ENCODE measurements at places on chromosomes 2 and 18.

DNA sequence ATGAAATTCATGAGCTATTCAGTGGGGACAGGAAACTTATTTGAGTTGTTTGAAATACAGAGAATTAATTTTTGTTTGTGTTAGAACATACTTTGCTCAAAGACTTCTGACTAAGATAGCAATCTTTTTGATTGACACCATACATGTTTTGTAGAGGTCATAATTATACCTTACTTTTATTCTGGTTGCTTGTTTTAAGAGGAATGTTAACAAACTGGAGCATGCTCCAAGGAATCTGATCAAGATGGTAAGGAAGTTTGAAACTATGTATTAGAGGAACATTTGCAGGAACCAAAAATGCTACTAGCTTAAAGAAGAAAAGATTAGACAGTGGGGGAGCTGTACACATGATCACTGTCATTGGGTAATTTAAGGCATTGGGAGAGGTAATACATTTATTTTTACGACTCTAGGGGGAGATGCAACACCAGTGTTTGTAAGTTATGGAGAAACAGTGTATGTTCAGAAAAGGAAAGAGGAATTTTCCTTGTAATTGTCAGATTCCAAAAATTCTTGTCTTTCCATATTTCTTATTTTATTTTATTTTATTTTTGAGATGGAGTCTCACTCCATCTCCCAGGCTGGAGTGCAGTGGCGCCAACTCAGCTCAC is 8.0 kb downstream of the AGFG1 start:
- DNase-seq = no peak

DNA sequence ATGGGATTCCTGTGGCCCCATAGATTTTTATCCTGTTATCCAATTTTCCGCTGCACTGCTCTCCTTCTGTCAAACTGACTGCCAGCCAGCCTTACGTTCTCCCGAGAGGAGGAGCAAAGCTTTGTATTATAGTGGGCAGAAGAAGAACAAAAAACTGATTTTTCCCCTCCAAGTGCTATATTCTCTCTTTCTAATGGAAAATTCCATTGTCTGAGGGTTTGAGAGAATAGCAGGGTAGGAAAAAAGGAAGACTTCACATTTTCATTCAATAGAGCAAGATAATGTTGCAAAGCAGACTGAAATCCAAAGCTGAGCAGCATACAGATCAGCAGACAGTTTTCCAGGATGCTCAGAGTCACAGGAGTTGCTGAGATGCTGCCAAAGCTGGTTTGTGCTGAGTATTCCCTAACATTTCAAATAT is 238.0 kb downstream of the UBE2E3 start:
- DNase-seq = no peak

GRCh38 chr18:78625847-78626246 is 353.8 kb upstream of the SALL3 start:
- no peak for DNase-seq

GRCh38 chr2:149422337-149422990 is 92.1 kb downstream of the LYPD6 start:
- DNase-seq = peak; percentile 63

GRCh38 chr18:54280220-54280569 is 10.9 kb downstream of the POLI start:
- no peak for DNase-seq

- no peak for DNase-seq
Measured at GRCh38 chr2:20422402-20423271, 24.2 kb upstream of the RHOB start.

DNA sequence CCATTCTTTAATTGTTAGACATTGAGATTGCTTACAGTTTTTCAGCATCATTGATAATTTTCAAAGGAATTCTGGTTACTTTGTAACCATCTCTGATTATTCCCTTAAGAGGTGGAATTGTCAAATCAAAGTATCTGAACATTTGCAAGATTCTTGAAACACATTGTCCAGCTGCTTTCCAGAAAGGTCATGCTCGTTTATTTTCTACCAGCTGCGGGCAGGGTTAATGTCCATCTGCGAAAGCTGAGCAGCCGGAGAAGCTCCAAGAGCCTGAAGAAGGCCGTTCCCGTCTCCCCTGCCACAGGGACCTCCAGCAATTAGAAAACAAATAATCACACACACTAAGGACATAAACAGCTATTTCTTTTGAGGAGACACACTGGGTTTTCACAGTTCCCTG is 76.1 kb upstream of the TXNDC2 start:
- no peak for DNase-seq

GRCh38 chr18:34752056-34752455 is 42.0 kb downstream of the DTNA start:
- DNase-seq = no peak

DNA sequence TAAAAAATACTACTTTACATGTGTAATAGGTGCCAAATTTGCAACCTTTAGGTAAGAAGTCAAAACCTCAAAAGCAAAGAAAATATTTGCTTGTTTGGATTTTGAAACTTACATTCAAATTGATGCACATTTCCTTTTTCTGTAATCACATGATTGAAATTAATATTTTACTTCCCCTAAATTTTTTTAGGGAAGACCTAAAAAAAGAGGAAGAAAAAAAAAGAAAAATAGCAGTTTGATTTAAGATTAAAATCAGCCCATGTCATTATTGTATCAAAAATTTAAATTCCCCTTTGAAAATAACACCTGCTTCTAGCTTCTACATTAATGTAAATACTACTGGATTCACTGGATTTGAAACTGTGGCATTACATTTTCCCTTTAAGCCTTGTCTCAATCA is 68.2 kb upstream of the STON1 start:
- DNase-seq = no peak

DNA sequence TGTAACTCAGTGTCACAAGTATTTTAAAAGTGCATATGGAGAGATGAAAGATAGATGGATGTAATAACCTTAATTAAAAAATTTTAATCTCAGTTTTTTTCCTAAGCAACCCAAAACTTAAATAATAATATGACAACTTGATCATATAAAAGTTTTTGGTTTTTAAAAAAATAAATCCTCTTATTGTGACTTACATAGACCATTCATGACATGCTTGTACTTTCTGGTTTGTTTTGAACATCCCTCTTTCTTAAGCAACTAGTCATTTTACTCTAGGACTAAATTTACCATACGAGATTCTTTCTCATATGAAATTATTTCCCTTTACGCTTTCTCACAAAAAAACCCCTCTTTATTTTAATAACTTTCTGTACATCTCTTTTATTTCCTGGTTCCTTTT is 6.5 kb upstream of the PLA2R1 start:
- DNase-seq = no peak

- DNase-seq = no peak
Measured at GRCh38 chr2:159863526-159864160, 65.6 kb upstream of the CD302 start.

DNA sequence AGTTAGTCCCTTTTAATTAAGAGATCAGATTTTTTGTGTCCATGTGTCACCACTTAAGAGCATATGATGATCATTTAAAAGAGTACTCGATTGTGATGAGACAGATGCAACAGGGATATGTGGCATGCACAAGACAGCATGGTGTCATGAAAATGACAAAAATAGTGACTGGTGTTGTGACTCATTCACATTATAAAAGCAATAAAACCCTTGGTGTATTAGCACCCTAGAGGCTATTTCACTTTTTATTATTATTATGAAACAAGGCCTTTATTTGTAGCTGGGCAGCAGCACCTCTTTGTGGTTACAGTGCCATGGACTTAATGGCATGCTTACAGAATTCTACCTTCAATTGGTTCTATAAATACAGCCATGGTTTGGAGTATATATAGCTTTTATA is 1296.0 kb upstream of the ZEB2 start:
- no peak for DNase-seq

- DNase-seq = peak; percentile 42
Measured at GRCh38 chr18:23703057-23703986, 14.1 kb downstream of the LAMA3 start.

DNA sequence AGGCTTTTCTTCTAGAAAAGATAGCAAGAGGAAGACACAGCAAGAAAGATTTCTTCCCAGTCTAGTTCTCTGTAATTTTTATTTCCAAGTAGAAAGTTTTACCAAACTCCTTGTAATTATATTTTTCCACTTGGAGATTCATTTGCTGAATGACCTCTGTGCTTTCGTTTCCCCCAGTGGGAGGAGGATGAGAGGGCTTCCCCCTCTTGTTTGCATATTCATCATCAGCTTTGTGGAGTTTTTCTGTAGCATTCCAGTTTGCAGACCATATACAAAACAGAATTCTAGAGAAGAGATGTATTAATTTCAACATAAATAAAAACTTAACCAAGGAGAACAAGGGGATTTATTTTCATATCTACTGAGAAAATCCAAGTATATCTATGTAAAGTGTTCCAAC is 51.3 kb downstream of the RMDN2 start:
- DNase-seq = no peak

DNA sequence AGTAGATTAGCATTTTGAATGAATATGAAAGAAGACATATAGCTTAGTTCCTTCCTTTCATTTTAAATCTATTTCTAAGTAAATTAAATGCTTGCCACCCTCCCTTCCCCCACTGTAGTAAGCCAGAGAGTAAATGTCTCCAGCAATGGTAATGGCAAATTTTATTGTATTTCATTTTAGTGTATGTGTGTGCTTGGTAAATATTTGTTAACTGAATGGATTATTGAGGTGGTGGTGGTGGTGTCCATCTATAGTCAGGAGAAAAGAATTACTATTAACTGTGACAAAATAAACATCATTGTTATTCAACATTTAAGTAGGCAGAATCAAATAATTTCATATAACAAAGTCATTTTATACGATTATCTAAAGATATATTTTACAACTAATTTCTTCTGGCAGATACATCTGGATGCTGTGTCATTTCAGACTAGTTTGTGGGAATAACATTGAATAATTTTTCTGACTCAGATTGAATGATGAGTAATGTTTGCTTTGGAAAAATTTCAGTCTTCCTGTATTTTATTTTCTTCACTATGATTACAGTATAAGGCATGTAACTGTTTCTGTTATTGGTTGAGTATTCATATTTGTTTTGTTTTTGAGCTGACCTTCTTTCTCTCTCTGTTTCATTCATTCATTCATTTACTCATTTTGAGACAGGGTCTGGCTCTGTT is 18.3 kb downstream of the ASXL3 start:
- DNase-seq = peak; percentile 8

- no peak for DNase-seq
Measured at GRCh38 chr2:16321256-16321655, 344.4 kb downstream of the CYRIA start.

DNA sequence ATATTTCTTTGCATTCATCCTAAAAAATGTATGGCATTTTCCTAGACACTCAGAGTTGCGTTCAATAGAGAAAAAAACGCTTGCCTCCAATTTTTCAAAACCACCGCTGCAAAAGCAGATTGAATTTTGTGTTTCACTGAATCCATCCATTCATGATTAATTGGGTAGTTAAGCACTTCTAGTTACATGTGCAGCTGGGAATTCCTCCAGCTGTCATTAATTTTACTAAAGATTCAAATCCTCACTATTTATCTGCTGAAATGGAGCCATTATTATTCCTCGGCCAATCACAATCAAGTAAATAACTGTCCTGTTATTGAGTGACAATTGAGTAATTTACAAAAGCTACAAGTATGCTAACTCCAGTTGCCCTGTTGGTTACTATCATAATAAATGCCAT is 75.8 kb upstream of the ARL5A start:
- DNase-seq = no peak
